Stimulated activated CD4-positive, alpha-beta T cell treated with anti-CD3 and anti-CD28 coated beads, Interleukin-15, amount 100 ng/mL, for 1 hour (primary cell): ENCODE measurements at places on chromosomes 16 and 17.

DNA sequence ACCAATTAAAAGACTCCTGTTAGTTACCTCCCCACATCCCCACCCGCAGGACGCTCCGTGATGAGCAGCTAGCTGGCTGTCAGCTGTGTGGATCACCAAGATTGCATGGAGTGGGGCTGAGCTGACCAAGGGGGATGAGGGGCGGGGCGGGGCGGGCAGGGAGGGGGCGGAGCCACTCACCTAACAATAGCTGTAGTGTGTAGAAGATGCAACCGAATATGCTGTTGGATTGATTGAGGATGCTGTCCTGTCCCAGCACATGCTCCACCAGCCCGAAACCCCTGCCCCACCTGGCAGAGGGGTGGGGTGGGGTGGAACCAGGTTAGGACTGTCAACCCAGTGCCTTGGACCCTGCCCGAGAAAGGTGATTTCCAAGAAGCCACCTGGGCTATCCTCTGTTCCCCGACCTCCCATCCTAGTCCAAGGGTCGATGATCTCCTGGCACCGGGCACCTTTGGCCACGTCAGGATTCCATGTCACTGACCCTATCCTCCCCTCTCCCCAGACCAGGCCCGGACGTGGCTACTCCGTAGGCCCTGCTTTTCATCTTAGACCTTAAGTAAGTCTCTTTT is 1.4 kb downstream of the VKORC1 start:
- no peak for DNase-seq

DNA sequence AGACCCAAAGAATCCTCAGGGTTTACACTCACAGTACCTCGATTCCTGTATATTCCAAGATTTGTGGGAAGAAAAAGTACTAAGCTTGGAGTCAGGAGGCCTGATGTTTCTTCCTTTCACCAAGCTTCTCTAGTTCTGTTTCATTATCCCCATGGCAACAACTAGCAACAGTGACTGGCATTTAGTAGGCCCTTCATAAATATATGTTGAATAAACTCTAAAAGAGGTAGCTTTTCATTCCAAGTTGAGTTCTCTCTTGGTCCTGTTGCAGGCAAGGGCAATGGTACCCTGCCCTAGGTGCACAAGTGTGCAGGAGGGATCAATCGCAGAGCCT is 527 bp upstream of the UBE2Z start:
- no peak for DNase-seq

DNA sequence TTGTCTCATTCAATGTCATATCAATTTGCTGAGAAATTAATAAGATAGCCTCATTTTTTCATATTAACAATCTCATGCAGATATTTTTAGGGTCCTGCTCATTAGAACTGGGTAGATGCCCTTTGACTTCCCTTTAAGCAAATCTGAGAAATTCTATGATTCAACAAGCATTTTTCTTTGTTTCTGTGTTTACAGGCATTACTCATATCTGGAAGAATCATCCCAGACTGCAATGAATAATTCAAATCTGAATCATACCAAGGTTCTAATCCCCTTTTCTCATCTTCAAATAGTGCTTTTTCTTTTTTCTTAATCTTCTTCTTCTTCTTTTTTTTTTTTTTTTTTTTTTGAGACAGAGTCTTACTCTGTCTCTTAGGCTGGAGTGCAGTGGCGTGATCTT is 69.2 kb upstream of the KIFC3 start:
- DNase-seq: no peak

GRCh38 chr16:49622421-49623402 is 233.2 kb downstream of the ZNF423 start:
- no peak for DNase-seq

GRCh38 chr17:70089513-70090148 is 14.6 kb downstream of the KCNJ16 start:
- no peak for DNase-seq

- DNase-seq: no peak
Observed at GRCh38 chr16:78127130-78127529, 27.7 kb downstream of the WWOX start.

GRCh38 chr17:74694081-74694480 is 18.6 kb downstream of the CD300LF start:
- no peak for DNase-seq

DNA sequence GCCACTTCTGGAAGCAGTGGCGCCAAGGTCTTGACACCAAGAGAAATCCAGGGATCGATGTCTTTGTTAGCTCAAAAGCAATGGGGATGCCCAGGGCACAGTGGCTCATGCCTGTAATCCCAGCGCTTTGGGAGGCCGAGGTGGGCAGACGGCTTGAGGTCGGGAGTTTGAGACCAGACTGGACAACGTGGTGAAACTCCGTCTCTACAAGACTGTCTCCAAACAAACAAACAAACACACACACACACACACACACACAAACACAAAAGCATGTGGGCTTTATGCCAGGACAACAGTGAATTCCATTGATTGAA is 22.4 kb upstream of the FAAP100 start:
- no peak for DNase-seq

DNA sequence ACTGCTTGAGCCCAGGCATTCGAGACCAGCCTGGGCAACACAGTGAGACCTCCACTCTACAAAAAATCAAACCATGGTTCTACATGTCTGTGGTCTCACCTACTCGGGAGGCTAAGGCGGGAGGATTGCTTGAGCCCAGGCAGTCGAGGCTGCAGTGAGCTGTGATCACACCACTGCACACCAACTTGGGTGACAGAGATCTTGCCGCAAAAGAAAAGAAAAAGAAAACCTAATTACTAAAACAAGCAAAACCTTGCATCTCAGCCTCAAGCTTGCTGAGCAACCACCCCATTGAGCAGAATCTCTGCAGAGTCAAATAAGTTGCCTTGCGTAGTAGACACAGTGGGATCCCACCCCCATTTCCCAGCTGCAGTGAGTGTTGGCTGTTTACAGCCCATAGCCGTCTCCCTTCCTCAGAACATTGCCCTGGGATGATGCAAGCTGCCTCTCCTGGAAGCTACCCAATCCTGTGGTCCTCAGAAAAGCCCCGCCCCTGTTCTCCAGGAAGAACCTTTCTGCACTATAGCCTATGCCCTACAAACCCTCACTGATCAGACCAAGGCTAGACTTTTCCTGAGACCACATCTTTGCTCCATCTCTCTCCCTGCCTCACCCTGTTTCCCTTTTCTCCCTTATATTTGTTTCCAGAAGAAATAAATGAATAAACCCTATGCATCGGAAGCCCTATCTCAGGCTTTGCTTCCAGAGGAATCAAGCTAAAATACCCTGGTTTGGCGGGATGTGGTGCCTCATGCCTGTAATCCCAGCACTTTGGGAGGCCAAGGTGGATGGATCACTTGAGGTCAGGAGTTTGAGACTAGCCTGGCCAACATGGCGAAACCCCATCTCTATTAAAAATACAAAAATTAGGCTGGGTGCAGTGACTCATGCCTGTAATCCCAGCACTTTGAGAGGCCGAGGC is 16.7 kb upstream of the ERN2 start:
- no peak for DNase-seq

GRCh38 chr17:17752821-17753321 is 71.6 kb downstream of the RAI1 start:
- no peak for DNase-seq

DNA sequence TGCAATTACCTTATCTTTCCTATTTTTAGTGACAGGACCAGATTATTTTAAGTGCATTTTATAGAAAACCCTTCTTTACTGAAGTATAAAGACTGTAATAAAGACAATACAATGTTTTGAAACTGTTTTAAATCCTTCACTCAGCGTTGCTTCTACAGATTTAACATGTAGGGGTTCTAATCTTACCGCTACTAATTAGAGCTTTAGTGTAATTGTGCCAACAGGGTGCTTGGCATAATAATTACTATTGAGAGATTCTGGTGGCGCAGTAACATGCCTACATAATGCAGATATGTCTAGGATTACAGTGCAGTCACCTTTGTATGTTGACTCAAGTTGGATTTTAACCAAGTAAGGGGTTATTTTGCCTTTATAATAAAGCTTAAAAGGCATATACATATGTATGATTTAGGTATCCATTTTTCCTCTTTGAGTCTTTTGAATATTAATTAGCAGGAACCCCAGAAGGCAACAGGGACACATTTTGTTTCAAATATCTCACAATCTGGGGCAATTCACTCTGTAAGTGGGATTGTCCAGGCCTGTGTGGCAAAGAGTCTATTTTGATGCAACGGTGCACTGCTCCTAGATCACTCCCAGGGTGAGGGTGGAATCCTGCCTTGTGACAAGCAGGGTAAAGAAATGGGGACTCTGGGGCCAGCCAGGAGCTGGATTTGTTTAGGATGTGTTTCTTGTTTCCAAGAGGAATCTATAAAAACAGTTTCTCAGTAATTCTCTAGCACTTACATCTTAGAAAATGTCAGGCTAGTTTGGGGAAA is 604.7 kb upstream of the SALL1 start:
- DNase-seq: no peak

DNA sequence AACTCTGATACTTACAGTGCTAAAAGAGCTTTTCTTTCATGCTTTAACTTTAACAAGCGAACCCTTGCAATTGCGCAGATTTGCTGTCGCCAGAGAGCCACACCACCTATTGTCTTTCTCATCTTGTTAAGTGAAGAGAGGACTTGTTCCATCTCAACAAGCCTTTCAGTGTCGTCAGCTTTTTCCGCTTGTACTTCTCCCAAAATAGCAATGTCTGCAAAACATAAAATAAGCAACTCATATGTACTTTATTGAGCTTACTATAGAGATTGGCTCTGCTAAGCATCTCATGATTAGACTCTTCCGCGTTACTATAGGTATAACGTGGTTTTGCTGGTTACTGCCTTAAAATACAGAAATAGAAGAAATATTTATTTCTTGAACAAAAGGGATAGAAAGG is 51.9 kb downstream of the ABCA8 start:
- DNase-seq: no peak

GRCh38 chr17:65730711-65731169 is 169.3 kb upstream of the AXIN2 start:
- no peak for DNase-seq

- no peak for DNase-seq
Observed at GRCh38 chr17:66508896-66509844, 206.8 kb downstream of the PRKCA start.

DNA sequence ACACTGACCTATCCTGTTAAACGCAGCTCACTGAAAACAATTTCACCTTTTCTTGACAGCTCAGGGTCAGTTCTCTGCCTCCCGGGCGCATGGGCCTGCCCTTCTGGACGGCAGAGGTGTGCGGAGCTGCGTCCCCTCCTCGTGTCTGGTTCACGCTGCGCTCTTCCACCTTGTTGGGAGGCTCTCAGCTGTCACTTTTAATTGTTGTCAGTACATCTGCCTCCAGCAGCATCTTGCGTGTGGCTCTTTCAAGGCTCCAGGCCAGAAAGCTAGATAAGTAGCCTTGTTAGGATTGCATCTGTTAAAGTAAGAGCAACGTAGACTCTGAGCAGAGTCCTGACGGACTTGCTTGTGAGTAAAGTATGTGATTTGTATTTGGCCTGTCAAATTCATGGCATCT is 59.4 kb downstream of the MGAT5B start:
- no peak for DNase-seq

- DNase-seq: no peak
Observed at GRCh38 chr17:49976163-49976827, 7.3 kb downstream of the DLX4 start.

DNA sequence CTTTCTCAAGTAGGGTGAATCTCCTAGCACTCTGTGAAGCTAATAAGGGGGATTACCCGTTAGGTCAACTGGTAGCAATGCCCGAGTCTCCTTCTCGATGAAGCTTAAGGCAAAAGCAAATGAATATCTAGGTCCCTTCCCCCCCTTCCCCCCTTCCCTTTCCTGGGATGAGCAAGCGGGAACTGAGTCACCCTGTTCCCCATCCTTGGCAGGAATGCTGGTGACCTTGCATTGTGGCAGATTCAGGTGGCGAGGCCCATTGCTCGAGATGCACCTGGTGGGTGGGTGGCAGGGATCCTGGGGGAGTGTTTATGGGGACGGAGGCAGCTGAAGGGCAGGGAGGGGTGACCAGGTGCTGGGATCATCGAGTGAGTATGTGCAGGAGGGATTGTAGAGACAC is 7.1 kb downstream of the NXPH3 start:
- DNase-seq: no peak

DNA sequence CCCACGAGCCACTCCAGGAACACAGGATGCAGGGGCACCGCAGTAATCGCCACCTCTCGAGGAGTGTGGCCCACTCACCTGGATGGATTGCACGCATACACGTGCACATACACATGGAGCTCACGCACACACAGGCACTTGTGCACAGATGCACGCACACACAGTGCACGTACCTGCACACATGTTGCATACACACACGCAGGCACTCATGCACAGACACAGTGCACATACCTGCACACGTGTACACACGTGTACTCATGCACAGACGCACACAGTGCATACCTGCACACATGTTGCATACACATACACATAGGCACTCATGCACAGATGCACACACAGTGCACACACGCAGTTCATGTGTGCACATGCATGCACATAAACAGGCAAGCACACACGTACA is 11.6 kb upstream of the WDR45B start:
- DNase-seq: no peak

- no peak for DNase-seq
Observed at GRCh38 chr16:70453892-70454221, 538 bp upstream of the FCSK start.

DNA sequence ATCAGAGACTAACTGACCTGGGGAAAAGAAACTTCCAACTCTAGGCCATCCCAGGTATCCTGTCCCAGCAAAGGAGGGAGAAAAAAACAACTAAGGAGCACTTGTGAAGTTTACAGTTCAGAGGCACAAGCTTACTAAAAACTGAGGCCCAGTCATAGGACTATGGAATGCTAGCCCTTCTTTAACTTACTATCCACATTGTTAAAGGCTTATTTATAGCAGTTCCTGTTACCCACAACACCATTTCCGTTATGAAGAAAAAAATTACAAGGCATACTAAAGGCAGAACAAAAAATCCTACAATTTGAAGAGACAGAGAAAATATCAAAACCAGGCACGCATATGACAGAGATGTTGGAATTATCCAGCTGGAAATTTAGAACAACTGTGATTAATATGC is 159.1 kb downstream of the CDH11 start:
- DNase-seq: no peak

- DNase-seq: peak; percentile 65
Observed at GRCh38 chr16:3129137-3130131, 5.4 kb upstream of the ZNF213 start.

DNA sequence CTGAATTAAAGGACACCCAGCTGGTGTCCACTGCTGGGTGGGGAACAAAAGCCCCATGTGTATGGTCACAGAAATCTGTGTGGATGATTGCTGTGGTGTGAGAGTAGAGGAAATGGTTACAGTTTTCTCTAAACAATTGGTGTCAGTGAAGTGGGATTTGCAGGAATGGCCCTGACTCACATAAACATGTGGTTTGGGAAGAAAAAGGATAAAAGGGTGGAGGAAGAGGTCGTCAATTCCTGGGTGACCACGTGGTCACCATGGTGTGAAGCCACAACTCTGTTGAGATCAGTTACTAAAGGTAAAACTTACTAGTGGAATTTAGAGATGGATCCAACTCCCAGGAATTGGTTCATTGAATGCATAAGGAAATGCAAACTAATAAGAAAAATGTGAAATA is 3.6 kb upstream of the TUBG2 start:
- DNase-seq: no peak

- DNase-seq: no peak
Observed at GRCh38 chr16:90020838-90021382, 1.7 kb upstream of the DBNDD1 start.
